Motor neuron (in vitro differentiated cells): ENCODE measurements at places on chromosomes 7 and 10.

GRCh38 chr7:12267542-12267941, 56.4 kb downstream of the TMEM106B start:
- no peak for ATAC-seq

DNA sequence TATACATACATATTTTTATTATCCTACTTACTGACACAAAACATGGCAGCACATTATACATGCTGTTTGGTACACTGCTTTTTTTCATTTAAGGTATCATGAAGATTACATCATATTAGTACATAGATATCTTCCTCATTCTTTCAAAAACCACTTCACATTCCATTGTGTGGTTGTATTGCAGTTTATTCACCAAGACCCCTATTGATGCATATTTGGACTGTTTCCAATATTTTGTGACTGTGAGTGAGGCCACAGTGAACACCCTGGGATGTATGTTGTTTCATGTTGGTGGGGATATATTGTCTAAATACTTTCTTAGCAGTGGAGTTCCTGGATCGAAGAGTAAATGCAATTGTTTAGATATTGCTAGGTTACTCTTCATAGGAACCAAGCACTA, 39.0 kb downstream of the TFAM start:
- no peak for ATAC-seq

DNA sequence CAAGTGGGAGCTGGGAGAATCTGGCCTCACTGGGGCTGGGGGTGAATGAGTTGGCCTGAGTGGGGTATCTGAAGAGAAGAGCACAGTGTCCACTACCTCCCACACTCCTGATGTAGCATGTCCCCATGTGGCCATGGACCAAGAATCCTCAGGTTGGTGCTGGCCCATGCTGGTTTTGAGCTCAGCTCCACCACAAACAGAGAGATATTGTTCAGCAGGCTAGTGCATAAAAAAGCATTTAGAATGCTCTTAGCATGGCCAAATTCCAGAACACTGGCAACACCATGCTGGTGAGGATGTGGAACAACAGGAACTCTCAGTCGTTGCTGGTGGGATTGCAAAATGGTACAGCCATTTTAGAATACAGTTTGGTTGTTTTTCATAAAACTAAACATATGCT, 61.4 kb downstream of the FRMPD2 start:
- no peak for ATAC-seq

DNA sequence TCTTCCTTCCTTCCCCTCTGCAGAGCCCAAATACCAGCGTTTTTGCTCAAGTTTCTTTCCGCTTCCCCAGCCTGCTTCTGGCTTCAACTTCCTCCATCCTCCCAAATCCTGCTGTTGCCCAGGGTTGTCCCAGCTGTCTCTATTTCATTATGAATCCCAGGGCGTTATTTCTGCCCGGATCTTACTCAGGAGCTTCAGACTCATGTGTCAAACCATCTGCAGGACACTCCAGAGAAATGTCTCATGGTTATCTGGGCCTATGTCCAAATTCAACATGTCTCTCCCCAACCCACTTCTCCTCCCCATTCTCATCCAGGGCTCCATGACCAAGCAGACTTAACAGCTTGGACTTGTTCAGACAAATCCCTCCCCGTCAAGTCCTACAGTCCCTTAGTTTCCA, 15.6 kb downstream of the ARHGAP22 start:
- no peak for ATAC-seq

- no peak for ATAC-seq
These were observed 17.4 kb downstream of the WDR86 start for GRCh38 chr7:151392426-151392825.

DNA sequence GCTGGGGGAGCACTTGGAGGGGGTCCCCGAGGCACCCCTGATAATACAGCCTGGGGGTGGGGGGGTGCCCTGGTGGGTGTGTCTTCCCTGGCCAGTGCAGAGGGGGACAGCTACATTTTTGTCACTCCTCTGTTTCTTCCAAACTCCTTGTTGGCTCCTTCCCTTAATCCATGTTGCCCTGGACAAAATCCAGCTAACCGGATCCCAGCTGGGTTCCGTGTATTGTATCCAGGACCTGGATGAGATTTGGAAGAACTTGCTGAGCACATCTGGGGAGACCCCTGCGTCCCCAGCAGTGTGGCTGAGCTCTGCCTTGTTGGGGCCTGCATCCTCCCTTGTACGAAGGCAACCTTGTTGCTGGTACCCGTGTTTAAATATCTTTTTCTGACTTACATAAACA, 86.8 kb upstream of the BTBD16 start:
- ATAC-seq = no peak

GRCh38 chr10:127198307-127198706, 1.9 kb upstream of the INSYN2A start:
- ATAC-seq = no peak

DNA sequence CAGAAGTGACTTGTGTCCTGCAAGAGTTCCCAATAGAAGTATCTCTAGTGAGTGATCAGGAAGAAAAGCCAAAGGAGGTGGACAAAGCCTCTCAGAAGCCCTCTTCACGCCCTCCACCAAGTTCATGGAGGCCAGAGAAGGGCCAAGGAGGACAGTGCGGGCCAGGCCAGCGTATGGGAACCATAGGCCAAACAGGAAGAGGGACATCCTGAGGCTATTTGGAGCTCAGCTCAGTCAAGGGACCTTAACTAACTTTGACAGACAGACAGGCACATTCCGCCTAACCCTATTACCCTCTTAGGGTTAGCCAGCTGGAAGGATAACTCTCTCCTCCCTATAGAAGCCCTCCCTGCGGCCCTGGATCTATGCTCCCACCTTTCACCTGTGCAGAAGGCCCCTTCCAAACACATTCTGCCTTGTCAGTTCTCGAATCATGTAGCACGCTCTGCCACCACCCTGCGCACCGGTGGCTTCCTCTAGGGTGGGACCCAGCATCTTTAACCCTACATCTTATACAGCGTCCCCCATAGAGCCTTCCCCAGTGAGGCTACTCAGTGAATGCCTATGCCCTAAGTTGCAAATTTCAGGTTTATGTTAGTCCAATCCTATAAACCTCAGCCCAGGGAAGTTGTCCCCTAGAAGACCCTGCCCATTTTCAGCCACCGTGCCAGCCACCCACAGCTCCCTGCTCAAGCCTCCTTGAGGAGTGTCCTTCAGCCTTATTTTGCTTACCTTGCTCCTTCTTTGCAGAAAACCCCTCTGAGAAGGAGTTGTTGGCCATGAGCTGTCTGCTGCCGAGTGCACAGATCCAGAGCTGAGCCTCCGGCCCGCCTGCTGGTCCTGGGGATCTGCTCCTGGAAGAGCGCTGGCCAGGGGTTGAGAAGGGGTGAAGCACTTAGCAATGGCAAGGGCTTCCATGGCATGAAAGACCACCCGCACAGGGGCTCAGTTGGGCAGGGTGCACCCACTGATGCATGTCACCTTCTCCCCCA, 36.9 kb downstream of the FRMPD2 start:
- no peak for ATAC-seq

DNA sequence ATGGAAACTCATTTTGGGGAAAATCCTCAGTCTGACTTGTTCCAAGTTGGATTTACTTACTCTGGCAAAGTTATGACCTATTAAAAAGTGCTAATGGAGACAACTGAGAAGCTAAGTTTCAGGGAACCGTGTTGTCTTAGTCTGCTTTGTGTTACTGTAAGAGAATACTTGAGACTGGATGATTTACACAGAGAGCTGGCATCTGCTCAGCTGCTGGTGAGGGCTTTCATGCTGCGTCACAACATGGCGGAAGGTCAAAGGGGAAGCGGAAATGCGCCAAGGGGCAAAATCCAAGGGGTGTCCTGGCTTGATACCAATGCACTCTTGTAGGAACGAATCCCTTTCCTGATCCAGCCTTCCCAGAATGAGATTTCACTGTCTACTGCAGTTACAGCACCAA, 46.4 kb downstream of the MTURN start:
- no peak for ATAC-seq

DNA sequence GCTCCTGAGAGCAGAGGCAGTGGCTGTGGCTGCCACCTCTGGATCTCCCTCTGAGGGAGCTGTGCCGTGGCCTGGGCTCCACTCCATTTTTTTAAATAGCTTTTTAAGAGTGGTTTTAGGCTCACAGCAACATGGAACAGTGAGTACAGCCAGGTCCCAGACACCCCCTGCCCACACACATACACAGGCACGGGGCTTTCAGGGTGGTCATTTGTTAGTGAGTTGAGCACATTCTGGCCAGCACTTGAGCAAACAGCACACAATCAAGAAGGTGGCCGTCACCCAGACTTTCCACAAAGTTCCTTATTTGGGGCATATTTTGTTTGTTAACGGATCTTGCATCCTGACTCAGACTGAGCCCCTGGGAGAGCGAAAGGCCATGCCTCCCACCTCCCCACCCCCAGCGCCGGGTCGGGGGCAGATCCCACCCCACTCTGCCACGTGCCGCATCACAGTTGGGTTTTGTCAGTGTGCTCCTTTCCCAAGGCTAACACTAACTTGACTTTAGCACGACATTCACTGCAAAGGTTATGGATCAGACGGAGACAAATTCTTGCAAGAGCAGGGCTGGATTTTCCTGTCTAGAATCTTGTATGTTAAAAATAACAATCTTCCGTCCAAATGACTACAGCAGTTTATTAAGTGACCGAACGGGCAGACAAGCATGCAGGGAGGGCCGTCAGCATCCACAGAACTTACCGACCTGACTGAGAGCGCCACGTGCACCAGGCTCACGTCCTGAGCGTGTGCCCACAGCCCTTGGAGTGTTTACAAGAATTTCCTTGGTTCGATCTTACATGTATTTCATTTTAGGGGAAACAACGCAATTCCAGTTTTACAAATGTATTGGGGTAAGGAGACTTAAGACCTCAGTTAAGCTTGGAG, 156.5 kb upstream of the NPS start:
- no peak for ATAC-seq

DNA sequence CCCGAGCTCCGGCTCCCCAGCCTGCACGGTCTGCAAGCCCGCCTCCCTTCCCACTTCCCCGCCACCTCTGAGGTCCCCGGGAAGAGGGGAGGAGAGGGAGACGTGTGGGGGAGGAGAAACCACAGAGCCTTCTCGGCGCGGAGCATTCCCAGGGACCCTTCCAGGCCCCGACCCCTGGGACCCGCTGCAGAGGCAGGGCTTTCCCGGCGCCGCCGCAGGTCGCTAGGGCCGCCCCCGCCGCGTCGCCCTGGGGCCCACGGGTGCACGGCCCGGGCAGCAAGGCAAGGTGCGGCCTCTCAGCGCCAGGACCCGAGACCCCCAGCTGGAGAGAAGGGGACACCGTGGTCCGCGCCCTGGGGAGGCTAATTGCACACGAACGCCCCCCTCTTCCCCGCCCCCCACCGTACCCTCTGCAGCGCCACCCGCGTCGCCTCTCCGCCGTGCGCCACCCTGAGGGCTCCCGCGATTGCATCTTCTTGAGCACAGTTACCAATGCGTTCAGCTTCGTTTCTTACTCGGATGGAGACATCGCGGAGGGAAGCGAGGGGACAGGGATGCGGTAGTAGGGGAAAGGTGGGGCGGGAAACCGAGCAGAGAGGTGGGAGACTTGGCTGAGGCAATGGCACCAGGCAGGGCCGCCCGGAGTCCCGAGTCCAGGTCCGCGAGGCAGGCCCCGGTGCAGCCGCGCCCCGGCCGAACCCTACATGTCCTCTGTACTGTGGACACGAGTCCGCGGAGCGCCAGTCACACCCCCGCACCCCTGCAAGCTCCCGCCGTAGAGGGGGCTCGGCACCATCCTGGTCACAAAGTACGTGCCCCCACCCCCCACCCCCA, 28.9 kb downstream of the SKIDA1 start:
- ATAC-seq = peak; percentile 51

- no peak for ATAC-seq
These were observed 25.5 kb downstream of the JAZF1 start for GRCh38 chr7:28155019-28155660.

- ATAC-seq = no peak
These were observed 1.7 kb upstream of the MNX1 start for GRCh38 chr7:157012113-157012547.

- ATAC-seq = no peak
These were observed 11.9 kb downstream of the TMEM106B start for GRCh38 chr7:12222889-12223579.

DNA sequence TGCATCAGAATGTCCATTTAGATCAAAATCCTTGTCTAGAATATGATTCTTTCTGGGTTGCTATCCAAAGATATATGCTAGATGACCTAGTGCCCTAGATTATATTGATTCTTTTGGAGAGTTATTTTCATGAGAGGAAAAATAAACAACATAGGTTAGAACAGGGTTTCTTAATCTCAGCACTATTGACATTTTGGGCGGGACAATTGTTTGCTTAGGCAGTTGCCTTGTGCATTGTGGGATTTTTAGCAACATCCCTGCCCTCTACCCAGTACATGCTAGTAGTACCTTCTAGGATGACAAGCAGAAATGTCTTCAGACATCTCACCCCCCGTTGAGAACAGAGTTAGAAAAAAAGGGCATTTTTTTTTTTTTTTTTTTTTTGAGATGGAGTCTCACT, 25.1 kb upstream of the LAMB1 start:
- no peak for ATAC-seq

- ATAC-seq = no peak
These were observed 218.6 kb upstream of the SLC26A5 start for GRCh38 chr7:103664577-103664976.

GRCh38 chr10:104935656-104936055, 294.6 kb downstream of the SORCS3 start:
- no peak for ATAC-seq

DNA sequence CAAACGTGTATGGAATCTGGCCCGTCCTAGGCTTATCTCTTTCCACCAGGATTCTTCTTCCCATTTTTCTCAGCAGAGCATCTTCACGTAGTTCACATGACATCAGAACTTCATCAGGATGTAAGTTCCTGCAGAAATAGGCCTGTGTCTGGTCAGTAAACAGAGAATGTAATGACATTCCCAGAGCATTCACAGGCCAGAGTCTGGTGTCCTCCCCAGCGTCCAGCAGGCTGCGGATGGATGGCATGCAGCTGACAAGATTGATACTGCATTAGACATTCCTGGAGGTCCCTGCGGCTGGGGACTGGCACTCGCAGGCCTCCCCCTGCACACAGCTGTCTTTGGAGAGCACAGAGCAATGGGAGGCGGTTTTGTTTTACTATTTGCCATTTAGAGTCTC, 28.7 kb downstream of the MGMT start:
- ATAC-seq = peak; percentile 68

- no peak for ATAC-seq
These were observed 11.6 kb upstream of the MICALL2 start for GRCh38 chr7:1470901-1471300.

GRCh38 chr10:31268444-31269303, 50.3 kb upstream of the ZEB1 start:
- no peak for ATAC-seq

DNA sequence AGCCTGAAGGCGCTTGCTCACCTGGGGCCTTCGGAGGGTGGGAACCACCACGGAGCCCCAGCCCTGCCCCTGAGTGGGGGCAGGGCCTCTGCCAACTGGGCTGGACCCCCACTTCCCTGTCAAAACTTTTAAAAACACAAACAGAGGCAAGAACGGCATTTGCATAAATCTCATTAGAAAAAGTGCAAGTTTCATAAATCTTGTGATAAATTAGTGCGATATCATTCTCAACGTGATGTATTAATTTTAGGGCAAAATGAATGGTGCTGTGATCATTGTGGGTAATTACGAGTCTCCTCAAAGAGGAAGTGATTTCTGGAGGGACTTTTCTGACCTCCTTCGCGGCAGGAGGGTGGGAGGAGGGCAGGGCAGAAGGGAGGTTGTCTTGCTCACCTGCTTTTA, 98.3 kb downstream of the CDH23 start:
- ATAC-seq = no peak
